ENCODE measurements at places on chromosomes 3 and 15. TPM values are rescaled to one million over a fixed set of nuclear protein-coding genes. Genes with fewer than 3 reads are reported as not detected.

Gene GPR62
- not detected for total RNA-seq

Gene ESYT3
- total RNA-seq: 0.12 TPM

Gene GOLGA8S
- 0.48 TPM for total RNA-seq

Gene HRH1
- 22.6 TPM for total RNA-seq

Gene MTMR10
- total RNA-seq: 8.4 TPM

Gene AP2M1
- total RNA-seq: 699 TPM

Gene GOLIM4
- total RNA-seq: 57.0 TPM

Gene OXTR
- total RNA-seq: 6.4 TPM

Gene ILDR1
- not detected for total RNA-seq

Gene ELL3
- 1.2 TPM for total RNA-seq

Gene MOBP
- not detected for total RNA-seq

Gene CCR1
- total RNA-seq: 0.59 TPM

Gene RBPMS2
- total RNA-seq: not detected

Gene BHLHE40
- 43.2 TPM for total RNA-seq

Gene CHRNA7
- total RNA-seq: not detected

Gene C3orf85
- not detected for total RNA-seq

Gene FRMD4B
- 2.6 TPM for total RNA-seq

Gene HEXA
- 89.2 TPM for total RNA-seq

Gene ANKRD63
- not detected for total RNA-seq

Gene LYZL4
- 1.5 TPM for total RNA-seq

Gene ARF4
- 554 TPM for total RNA-seq

Gene C3orf33
- 1.3 TPM for total RNA-seq

Gene COLQ
- 0.48 TPM for total RNA-seq

Gene PLA1A
- total RNA-seq: 0.20 TPM

Gene LRRC3B
- total RNA-seq: not detected

Gene PLCB2
- total RNA-seq: 1.6 TPM

Gene UTS2B
- not detected for total RNA-seq

Gene CHRNA5
- 11.7 TPM for total RNA-seq

Gene DCLK3
- total RNA-seq: not detected

Gene CKMT1B
- total RNA-seq: not detected

Gene CCR8
- not detected for total RNA-seq

Gene SH3GL3
- total RNA-seq: 0.24 TPM

Gene TTC21A
- total RNA-seq: 1.2 TPM

Gene SCN11A
- total RNA-seq: not detected

Gene TMCO5A
- not detected for total RNA-seq

Gene SMCO1
- total RNA-seq: not detected

Gene KIF7
- total RNA-seq: 2.9 TPM

Gene P2RY1
- 0.48 TPM for total RNA-seq

Gene PTPRG
- 44.9 TPM for total RNA-seq

Gene PCSK6
- total RNA-seq: 0.48 TPM

Gene IL17RC
- total RNA-seq: 23.2 TPM

Gene RETNLB
- total RNA-seq: not detected

Gene GRK7
- total RNA-seq: not detected

Gene VPS33B
- 12.3 TPM for total RNA-seq

Gene NPAP1
- not detected for total RNA-seq

Gene PROK2
- not detected for total RNA-seq

Gene SKOR1
- total RNA-seq: not detected

Gene TICRR
- 9.0 TPM for total RNA-seq

Gene CAPN3
- not detected for total RNA-seq

Gene ASB7
- 13.5 TPM for total RNA-seq

Gene AP3B2
- total RNA-seq: 1.7 TPM

Gene CCR3
- 0.10 TPM for total RNA-seq

Gene SLMAP
- 48.4 TPM for total RNA-seq

Gene ANKUB1
- total RNA-seq: not detected

Gene ISL2
- total RNA-seq: 3.4 TPM

Gene SEMA6D
- total RNA-seq: 1.4 TPM

Gene OXSR1
- 58.8 TPM for total RNA-seq

Gene CD276
- 72.2 TPM for total RNA-seq

Gene ITIH1
- total RNA-seq: not detected

Data from RPMI7951 (cell line).